Dermis lymphatic vessel endothelial cell (primary cell): ENCODE measurements at places on chromosomes 5 and 9. TPM values are rescaled to one million over a fixed set of nuclear protein-coding genes. Genes with fewer than 3 reads are reported as not detected.

Gene IFNA2
- not detected in 2 replicates for total RNA-seq

Gene SAPCD2
- 2.0 and 2.5 TPM in 2 replicates for total RNA-seq

Gene C5orf52
- not detected in 2 replicates for total RNA-seq

Gene DIPK1B
- total RNA-seq = 53.4 and 56.1 TPM in 2 replicates

Gene SLC36A2
- total RNA-seq = not detected in 2 replicates

Gene PCDHA4
- under 0.01 and 0.17 TPM in 2 replicates for total RNA-seq

Gene SPATA31A3
- not detected in 2 replicates for total RNA-seq

Gene HAVCR1
- not detected in 2 replicates for total RNA-seq

Gene DDX31
- total RNA-seq = 7.3 and 13.1 TPM in 2 replicates

Gene TENT4A
- total RNA-seq = 7.8 and 8.5 TPM in 2 replicates

Gene TEX48
- not detected in 2 replicates for total RNA-seq

Gene NME5
- 1.2 and 2.3 TPM in 2 replicates for total RNA-seq

Gene VPS13A
- total RNA-seq = 22.0 and 34.9 TPM in 2 replicates

Gene UBAP2
- 18.3 and 21.5 TPM in 2 replicates for total RNA-seq

Gene C9
- total RNA-seq = 0.09 and 0.11 TPM in 2 replicates

Gene CCDC192
- total RNA-seq = not detected in 2 replicates

Gene CYLC2
- total RNA-seq = not detected in 2 replicates

Gene SPINK4
- not detected in 2 replicates for total RNA-seq

Gene LRRC26
- total RNA-seq = not detected in 2 replicates

Gene GDA
- 0.11 TPM in 1 of 2 replicates, not detected in the other for total RNA-seq

Gene IL33
- total RNA-seq = 1.7 and 4.5 TPM in 2 replicates

Gene FBP2
- not detected in 2 replicates for total RNA-seq

Gene ECSCR
- total RNA-seq = 372 and 475 TPM in 2 replicates

Gene SWI5
- 14.7 and 16.2 TPM in 2 replicates for total RNA-seq

Gene CCDC183
- total RNA-seq = 0.52 and 0.98 TPM in 2 replicates

Gene C8G
- total RNA-seq = 0.54 and 0.77 TPM in 2 replicates

Gene RFK
- 50.4 and 50.7 TPM in 2 replicates for total RNA-seq

Gene NR5A1
- total RNA-seq = not detected in 2 replicates

Gene SIMC1
- 1.6 and 2.8 TPM in 2 replicates for total RNA-seq

Gene PHYHD1
- total RNA-seq = 0.34 TPM in 1 of 2 replicates, not detected in the other
